AG10803 (cell line): ENCODE measurements at places on chromosomes 7 and 10.

GRCh38 chr10:98134117-98134430 lies 383 bp upstream of the R3HCC1L start:
- no peak for DNase-seq

- no peak for DNase-seq
Observed at GRCh38 chr10:79229830-79230327, 117.4 kb upstream of the PPIF start.

- peak; percentile 21 for DNase-seq
Observed at GRCh38 chr7:95718577-95719410, 53.6 kb upstream of the DYNC1I1 start.

GRCh38 chr7:33961948-33962347 lies 56.6 kb downstream of the BMPER start:
- peak; percentile 92 for DNase-seq

- DNase-seq: no peak
Observed at GRCh38 chr7:51246258-51247245, 70.1 kb downstream of the COBL start.

DNA sequence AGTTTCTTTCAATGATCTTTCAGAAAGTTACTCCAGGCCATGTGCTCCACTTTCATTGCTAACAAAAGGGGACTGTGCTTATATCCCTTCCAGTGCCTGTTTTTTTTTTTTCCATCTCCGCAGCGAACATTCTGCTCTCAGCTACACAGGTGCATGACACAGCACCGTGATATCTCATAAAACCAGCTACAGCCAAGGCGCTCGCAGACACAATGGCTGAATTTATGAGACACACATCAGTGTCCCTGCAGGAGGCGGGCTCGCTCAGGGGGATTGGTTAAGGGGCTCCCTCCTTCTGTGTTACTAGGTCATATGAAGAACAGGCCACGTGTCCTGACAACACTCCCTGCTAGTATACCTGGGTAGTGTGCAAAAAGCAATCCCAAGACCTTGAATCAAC lies 245.5 kb downstream of the SKAP2 start:
- DNase-seq: no peak

GRCh38 chr7:882336-883035 lies 6.1 kb downstream of the GET4 start:
- no peak for DNase-seq

- no peak for DNase-seq
Observed at GRCh38 chr10:100253041-100253440, 14.4 kb downstream of the CWF19L1 start.

GRCh38 chr10:96614515-96614914 lies 27.7 kb upstream of the TM9SF3 start:
- DNase-seq: peak; percentile 91

DNA sequence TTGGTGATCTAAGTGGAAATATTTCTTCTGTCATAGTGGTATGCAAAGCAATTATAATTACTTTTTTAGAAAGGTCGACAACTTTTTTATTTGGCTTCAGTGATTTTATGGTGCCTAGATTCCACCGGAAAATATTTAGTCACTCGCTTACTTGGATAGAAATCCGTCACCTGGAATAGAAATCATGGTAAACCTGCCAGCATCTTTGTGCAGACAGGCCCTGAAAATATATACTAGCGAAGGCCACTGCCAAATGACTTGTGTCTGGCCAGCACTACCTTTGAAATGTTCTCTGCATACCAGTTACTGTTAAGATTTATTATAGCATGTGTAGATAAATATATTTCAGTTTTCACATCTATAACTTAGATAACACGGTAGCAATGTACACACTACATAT lies 226.4 kb downstream of the AGMO start:
- DNase-seq: no peak

DNA sequence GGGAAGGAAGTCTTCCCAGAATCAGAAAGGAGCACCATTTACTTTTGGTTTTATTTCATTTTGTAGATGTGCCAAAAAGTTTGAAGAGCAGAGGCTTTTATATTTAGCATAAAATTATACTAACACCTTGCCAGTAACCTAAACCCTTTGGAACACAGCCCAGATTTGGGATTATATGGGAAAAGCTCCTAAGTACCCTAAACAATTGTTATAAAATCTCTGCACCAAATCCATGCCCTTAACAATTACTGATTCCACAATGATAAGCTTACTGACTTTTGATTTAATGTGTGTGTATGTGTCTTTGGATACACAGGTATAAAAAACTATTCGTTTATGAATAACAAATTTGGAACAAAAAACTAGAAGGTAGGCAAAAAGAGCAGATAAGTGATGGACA lies 39.0 kb upstream of the TMEM229A start:
- no peak for DNase-seq

DNA sequence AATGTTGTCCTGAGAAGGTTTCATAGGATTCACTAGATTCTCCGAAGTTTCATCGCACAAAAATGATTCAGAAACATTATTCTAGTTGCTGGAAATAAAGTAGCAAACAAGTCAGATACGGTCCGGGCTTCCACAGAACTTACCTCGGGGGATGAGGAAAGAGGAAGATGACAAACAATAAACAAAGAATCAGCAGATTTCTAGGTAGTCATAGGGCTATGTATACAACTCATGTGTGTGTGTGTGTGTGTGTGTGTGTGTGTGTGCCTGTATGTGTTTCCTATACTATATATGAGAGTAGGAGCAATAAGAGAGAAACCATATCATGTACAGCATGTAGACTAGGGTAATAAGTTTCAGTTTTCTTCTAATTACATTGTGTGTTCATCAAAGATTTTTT lies 16.5 kb downstream of the TMEM236 start:
- no peak for DNase-seq

DNA sequence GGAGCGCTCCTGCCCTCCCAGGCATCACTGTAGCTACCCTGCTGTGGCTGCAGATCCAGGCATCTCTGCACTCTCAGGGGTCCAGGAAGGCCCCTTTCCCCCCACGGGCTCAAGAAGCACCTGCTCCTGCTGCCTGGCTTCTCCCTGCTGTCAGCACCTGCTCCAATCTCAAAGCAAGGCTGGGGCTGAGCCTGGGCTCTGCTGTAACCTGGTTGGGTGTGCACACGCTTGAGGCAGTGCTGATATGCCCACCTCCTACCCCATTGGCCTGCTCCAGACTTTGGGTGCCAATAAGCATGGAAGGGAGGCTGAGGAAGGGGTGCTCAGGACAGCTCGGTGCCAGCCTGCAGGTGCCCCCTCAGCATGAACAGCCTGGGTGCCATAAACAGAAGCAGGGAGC lies 185.0 kb downstream of the ZNF438 start:
- no peak for DNase-seq

DNA sequence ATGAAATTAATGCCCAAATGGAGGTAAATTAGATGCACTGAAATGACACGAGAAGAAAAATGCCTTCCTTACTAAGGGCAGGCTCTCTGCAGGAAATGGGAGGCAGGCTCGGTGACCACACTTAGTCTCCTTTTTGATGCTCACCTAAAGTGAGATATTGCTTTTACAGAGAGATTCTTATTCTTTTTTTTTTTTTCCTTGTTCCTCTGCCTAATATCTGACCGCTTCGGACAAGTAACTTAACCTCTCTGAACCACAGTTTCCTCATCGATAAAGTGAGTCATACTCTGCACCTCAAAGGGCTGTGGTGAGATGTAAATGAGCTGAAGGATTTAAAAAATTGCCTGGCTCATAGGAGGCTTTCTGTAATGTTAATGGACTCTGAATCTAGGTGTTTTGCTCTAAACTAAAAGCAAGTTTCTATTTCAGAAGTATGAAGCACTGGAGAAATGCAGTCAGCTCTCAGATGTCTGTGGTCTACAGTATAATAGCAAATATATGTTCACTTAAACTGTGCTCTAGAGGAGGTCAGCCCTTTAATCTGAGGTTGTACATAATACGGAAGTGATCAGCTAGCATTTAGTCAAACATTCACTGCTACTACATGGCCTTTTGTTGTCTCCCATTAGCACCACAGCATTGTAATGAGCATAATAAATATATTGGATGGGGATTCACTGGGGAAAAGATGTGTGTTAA lies 23.2 kb downstream of the NKX2-3 start:
- DNase-seq: no peak

DNA sequence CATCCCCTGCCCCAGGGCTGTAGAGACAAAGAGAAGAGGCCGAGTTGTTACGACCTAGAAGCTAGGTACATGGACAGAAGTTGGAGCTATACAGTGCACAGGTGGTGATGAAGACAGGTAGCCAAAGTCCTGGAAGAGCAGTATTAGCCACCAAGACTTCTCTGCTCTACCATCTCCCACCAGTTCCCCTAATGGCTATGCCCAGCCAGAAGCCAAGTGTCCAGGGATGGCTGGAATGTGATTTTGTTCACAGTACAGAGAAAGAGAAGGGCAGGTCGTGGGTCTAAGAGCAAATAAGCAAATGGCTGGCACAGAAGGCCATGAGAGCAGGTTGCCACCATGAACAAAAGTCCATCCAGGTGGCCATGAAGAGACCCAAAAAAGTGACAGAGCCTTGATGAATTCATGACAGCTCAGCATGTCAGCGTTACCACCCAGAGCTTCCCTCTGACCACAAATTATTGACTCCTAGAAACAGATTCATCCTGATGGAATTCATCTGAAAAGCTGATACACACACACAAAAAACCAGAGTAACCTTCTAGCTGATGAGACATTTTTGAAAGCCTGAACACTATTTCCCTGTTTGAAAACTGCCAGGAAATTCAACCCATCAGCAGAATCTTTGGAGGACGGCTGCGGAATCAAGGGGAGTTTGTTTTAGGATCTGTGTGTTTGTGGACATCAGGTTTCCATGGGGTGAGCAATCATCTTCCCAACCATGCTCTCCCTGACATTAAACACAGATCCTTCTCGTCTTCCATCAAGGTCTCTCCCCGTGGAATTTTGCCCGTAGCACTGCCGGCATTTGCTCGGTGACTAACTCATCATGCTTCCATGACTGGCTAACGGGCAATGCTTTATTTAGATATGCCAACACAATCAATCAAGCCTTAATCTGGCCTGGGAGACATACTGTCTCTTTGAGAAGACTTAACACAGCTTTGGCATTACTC lies 906.7 kb upstream of the AUTS2 start:
- DNase-seq: peak; percentile 95

DNA sequence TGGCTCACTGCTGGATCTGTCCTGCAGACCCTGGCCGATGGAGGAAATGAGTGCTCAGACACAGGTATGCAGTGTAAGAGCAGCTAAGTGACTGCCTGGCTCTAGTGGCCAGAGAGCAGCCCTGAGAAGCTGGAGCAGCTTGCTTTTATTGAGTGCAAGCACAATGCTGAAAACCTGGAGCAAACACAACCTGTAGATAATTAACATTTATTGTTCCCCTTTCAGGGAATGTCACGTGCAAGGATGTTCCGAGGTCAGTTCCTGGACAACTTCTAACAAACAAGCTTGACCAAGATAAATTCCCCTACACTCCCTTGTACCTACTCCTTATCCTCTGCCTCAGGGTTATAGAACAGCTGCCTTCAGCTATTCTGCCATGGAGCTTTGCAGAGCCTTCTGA lies 31.3 kb downstream of the DDC start:
- DNase-seq: no peak

DNA sequence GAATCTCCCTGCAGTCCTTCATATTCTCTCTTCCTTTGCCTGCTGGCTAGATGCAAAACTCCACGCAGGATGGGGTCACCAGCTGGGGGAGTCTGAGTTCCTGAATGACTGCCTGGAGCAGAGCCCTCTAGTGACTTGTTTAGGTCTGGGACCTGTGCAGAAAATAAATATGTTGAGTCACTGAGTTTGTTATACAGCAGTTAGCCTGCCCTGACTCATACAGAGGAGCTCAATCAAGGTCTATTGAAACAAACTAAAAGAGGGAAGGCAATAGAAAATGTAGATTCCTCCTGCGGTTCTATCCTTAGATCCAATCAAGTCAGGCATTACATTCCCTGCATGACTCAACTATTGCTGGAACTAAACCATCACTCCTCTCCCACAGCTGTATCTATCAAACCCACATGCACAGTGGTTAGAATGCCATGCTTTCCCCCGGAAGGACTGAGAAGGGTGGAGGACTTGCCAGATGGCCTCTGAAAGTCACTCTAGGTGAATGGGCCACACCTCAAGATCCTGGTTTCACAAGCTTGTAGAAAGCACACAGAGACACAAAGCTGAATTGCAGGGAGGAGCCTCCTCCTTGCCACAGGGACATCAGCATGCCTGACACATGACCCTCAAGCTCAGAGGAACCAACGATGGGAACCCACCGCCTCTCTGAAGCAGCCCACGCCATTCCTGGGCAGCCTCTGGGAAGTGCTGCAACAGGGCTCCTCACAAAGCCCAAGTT lies 73.9 kb downstream of the SH3PXD2A start:
- DNase-seq: peak; percentile 99

DNA sequence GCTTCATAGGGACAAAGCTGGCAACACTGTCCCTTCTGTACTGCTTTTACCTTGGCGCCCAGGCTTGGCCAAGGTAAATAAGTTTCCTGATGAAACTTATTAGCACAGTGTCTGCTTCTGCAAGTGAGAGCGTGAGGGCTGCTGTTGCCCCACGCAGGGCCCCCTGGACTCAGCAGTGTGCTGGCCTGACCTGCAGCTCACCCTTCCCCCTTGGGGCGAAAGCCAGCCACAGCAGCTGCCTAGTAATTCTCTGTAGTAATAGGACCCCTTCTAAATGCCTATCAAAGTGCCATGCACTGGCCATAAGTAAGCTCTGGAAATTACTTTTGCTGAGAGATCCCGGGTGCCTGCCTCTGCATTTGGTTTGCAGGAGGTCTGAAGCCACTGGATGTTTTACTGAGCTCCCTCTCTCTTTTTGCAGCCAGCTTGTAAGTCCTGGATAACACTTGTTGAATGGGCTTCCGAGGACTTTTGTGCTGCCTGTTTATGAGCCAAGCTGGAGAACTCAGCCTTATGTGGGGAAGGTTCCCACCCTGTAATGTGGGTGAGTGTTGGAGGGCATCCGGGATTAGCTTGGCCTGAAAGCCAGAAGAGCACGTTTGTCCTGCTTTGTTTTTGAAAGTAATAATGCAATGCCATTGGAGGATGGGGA lies 293.9 kb downstream of the C7orf25 start:
- no peak for DNase-seq

GRCh38 chr7:139680676-139681462 lies 96.9 kb downstream of the HIPK2 start:
- DNase-seq: peak; percentile 92

DNA sequence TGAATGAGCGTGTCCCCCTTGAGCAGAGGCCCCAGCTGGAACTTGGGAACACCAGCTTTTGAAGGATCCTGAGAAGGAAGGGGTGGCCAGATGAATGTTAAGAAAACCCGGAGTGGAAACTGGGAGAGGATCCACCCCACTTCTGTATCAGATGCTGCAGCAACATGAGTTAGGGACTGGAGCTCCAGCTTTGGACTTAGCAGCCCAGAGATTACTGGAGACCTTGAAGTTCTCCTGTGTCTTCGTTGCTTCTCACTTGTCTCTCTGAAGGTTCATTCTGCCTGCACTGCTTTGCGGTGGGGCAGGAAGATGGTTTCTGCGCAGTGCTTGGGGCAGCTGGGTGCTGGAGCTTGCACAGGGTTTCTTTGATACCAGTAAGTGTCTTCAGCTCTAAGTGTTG lies 9.3 kb downstream of the TMEM248 start:
- DNase-seq: peak; percentile 27

DNA sequence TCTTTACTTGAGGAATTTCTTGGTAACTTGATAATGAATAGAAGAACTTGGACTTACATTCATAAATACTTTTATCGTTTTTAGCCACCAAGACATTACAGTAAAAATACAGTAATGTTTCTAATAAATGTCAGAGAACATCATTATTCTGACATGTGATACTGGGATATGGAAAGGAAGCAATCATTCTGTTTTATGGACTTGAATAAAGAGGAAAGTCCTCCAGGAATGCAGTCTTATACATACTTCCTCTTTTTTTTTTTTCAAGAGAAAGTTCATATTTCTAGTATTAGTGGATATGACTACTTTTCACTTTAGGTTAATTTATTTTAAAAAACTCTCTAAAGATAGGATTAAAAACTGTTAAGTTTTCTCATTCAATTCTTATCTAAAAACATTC lies 220.0 kb upstream of the SEMA3C start:
- DNase-seq: no peak
